ENCODE measurements at places on chromosomes 1 and 21.

DNA sequence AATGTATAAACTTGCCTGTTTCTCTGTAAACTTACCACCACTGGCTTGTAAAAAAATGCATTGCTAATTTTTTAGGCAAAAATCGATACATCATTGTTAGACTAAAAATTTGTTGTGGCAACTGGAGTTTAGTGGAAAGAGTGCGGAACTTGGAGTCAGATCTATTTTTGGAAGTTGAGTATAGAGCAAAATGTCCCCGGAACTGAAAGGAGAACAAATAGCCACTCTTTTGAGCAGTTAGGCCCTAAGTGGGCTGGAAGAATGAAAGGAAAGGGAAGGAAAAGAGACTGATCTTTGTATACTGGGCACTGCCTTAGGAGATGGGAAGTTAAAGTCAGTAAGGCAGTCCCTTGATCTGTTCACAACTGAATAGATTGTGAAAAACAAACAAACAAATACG lies 30.2 kb downstream of the OPTC start:
- no peak for DNase-seq

GRCh38 chr1:60762911-60763310 lies 319.4 kb upstream of the NFIA start:
- DNase-seq, result no peak

DNA sequence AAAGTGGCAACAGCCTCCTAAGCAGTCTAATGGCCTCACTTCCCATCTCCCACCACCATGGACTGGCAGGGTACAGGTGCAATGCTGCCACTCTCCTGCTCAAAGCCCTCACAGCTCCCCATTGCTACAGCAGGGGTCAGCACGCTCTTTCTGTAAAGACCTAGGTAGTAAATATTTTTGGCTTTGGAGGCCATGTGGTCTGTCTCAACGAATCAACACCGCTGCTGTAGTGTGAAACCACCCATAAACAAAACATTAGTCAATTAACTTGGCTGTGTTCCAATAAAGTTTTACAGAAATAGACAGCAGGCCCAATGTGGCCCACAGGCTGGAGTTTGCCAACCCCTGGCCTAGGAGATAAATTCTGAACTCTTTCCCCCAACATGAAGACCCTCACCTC lies 44.6 kb upstream of the TMEM125 start:
- DNase-seq, result no peak

DNA sequence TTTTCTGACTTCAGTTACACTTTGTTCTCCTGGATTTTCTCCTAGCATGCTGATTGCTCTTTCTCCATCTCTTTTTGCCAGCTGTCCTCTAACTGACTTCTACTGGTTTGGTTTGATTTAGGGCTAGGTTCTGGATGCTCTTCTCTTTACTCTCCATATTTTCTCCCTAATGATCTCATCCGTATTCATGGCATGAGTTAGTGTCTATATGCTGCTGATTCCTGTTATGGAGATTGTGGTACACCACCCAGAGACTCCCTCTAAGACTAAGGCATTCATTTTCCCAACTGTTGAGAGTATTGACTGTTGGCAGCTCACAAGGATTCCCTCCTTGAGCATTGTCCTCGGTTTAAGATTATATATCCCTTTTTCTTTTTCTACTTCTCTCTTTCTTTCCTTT lies 28.9 kb downstream of the S1PR1 start:
- DNase-seq, result no peak

DNA sequence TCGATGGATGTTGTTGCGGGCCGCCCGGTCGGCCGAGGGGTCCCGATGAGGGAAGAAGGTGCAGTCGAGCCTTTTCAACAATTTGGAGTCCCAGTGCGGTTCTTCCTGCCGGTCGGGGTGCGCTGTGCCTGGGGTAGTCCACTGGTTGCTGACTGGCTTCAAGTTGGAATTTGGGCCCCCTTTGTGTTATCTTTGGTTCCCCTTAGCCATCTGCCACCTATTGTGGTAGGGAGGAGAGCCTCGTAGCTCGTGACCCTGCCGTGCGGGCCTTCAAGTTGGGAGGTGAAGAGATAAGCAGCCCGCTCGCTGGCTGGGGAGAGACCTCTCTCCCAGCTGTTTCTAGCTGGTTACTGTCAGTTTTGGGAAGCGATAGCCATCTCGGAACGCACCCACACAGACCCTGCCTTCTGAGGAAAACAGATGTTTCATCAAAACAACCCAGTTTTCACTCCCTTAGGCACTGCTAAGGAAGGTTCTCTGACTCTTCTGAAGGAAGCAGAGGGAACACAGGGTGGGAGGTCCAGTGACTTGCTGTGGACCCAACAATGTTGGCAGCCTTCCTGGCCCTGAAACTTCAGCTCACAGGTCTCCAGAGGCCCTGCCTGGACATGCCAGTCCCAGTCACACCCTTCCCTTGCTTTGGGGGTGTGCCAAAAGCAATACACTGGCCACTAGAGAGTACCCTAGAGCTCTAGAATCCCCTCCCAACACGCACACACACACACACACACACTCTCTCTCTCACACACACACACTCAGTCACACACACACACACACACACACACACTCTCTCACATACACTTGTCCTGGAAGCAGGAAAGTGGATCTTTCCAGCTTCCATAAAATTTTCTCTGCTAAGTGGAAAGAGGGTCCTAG lies 1.0 kb downstream of the BTG2 start:
- peak; percentile 55 for DNase-seq

DNA sequence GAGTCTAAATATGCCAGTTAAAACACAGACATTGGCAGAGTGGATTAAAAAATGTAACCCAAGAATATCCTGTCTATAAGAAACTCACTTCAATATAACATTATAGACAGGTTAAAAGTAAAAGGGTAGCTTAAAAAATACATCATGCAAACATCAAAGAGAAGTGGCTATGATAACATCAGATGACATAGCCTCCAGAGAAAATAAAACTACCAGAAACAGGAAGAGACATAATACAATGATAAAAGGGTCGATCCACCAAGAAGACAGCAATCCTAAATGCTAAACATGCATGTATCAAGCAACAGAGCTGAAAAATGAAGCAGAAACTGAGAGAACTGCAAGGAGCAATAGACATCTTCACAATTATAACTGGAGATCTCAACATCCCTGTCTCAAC lies 190.2 kb upstream of the NR5A2 start:
- no peak for DNase-seq

DNA sequence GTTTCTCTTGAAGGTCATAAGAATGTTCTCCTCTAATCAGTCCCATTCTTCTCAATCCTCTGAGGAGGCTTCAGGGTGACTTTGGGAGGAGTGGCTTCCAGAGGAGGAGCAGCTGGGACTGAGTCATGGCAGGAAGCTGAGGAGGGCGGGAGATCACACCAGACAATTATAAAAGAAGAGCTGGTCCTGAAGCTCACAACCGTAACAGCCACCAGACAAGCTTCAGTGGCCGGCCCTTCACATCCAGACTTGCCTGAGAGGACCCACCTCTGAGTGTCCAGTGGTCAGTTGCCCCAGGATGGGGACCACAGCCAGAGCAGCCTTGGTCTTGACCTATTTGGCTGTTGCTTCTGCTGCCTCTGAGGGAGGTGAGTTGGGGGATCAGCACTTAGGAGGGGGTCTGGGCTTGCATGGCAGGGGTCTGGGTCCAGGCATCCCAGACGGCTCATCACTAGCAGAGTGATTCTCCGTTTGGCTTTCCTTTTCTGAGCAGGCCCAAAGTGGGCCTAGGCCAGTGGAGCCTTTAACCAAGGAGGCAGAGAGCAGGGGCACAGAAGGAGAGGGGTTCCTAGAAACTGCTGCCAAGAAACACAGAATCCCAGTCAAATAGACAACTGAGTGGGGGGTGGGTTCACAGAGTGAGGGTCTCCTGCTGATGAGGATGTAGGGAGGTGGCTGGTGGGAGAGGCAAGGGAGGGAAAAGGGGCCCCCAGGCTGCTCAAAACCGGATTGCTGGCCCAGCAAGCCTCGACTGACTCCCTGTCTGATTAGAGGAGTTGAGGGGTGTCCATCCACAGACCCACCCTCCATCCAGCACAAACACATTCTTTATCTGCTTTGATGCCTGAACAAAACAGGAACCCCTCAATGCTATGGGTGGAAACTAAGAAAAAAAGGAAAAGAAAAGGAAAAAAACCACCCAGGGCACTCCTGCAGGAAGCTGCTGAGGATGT lies at the start of gene ECM1:
ECM1 (plus strand) TSS at position 198 of the 953 bp plus-strand sequence; CDS start at position 299, 101 bp downstream.
- DNase-seq, result no peak
